OCI-LY7 (cell line): ENCODE measurements at places on chromosomes 1 and 21.

DNA sequence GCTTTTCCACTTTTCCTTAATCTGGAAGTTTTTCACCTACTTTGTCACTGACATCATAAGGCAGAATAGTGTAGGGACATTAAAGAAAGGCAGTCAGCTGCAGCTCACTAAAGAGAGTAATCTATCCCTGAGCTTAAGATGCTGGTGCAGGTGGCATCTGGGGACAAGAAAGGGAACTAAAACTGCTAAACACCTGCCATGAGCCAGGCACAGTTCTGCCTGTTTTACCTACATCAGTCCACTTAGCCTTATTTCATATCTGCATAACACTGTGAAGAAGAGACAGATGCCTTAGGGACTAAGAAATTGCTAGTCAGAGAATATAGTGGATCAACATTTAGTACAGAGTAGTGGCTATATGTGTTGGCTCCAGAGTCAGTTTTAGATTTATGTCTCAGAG is 88.1 kb downstream of the GPATCH2 start:
- peak; percentile 92 for DNase-seq

DNA sequence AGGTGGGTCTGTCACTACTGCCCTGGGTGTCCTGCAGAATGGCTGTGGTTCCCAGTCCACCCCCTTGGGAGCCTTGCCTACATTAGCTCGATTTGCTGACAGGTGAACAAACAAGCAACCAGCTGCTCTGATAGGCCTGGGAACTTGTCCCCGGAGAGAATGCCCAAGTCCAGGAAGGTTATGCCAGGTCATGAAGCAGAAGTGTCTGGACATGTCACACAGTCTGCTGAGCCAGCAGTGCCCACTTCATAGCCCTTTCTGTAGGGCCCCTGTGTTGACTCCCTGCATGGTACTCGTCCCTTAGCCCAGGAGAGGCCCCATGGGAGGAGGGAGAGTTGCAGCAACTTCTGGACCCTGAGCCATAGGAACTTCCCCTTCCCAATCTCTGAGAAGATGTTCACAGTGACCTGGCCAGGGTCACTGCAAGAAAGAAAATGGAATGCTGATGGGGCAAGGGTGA is 31.0 kb downstream of the UCK2 start:
- no peak for DNase-seq

DNA sequence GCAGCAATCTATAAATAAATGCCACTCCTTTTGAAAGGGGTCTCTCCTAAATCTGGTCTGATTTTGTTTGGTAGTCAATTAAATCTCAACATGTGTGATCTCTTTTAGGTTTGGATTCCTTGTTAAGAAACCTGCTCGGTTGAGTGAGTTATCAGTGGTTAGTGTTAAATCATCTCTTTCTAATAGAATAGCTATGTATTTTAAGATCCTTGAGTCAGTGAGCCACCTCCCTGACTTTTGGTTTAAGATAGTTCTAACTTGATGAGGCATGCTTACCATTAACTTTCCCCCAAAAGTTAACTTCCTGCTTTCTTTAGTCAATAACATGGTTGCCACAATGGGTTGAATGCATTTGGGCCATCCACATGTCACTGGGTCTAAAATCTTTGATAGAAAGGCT is 93.1 kb upstream of the OLFM3 start:
- no peak for DNase-seq

DNA sequence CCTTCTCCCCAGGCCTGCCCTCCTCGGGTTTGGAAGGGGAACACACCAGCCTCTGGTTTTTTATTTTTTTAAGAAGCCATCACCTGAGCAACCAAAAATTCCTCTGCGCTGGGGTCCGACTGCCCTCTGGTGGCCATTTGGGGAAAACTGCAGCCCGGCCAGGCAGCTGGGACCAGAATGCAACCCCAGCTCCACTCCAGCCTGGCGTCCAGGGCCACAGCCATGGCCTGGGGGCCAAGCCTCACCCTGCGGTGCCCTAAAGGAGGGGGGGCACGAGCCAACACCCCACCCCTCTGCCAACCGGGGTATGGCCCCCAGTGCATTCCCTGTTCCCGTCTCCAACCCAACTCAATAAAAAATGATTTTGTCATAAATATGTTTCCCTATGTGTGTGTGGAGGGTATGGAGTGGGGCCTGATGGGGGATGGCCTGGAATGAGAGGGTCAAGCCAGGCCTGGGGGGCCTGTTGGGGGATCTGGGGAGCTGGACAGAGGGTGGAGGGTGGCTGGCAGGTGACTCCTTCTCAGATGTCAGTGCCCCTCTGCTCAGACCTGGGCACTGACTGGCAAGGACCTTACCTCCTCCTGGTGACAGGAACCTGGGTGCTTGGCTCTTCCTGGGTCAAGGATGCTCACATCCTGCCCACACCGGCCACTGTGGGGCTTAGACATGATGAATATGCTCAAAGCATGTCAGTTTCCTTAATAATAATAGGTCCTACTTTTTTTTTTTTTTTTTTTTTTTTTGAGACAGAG is 3.2 kb downstream of the GPR3 start:
- peak; percentile 89 for DNase-seq

GRCh38 chr1:232504651-232505050 is 125.3 kb downstream of the SIPA1L2 start:
- DNase-seq = no peak

DNA sequence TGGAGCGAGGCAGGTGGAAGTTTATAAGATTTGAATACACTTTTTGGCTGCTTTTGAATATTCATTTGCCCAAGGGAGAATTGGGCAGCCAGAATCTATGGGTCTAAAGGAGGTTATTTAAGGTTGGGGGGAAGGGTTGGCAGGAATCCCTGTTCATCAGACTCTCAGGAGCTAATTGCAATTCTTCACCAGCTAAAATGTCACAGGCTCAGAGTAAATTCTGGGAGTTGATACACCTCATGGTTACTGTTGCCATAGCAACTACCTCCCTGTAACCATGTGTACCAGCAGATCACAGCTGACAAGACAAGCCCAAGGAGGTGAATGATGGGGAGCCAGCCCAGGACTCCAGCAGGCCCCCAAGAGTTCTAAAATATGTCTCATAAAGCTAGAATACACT is 75.5 kb downstream of the CAMK2N1 start:
- peak; percentile 44 for DNase-seq

GRCh38 chr1:115251856-115252255 is 86.2 kb downstream of the NGF start:
- DNase-seq = no peak

GRCh38 chr1:36115200-36115669 is 9.8 kb downstream of the COL8A2 start:
- DNase-seq = no peak

DNA sequence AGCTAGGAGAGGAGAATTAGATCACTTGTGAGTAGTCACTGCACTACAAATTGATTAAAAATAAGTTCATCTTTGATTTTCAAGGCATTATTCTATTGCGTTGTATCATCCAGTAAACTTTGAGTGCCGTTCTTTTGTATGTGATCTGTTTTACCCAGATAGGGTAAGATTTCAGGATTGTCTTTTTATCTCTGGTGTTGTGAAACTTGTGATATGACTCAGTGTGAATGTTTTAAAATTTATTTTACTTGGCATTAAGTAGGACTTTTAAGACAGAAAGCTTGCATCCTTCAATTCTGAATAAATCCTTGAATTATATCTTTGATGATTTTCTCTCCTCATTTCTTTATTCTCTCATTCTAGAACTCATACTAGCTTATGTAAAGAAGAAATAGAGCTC is 93.3 kb upstream of the ADAMTS5 start:
- DNase-seq = no peak

DNA sequence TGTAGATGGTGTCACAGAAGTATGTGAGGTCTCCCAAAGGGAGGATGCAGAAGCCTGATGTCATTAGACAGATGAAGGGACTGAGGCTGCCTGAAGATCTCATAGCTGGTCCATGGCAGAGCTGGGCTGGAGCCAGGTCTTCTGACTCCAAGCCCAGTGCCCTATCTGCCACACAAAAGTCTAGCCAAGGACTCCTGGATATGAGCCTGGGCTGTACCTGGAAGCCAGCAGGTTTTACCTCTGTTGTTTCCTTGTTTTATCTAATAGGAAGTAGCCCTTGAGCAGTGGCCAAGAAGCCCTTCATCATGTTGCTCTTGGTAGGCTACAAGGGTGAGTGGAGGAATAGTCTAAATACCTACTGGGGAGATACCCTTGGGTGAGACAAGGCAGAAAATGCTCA is 74.4 kb upstream of the SLC44A3 start:
- DNase-seq = no peak

GRCh38 chr1:23613191-23614031 is 54.1 kb upstream of the ID3 start:
- DNase-seq = peak; percentile 96

DNA sequence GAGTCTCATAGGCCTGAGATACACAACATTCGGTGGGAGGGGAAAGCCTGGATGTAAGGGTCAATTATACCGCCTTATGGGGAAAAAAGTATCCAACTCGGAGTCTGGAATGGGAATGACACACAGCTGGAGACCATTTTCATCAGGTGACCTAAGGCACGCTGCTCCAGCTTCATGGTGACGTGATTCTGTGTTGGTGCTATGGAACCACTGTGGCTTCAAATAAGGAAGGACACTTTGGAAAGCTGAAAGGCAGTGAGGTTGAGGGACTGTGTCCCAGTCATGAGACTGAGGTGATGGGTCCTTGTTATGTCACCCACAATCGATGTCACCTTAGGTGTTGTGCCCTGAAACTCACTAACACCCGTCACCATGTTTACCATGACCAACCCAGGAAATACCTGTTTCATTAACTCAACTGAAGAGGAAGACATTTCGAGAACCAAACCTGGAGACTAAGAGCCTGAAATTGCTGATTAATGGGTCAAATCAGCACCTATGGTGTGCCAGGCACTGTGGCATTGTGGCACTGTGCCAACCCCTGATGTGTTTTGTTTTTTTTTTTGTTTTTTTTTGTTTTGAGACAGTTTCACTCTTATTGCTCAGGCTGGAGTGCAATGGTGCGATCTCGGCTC is 54.5 kb downstream of the IRF2BP2 start:
- no peak for DNase-seq

DNA sequence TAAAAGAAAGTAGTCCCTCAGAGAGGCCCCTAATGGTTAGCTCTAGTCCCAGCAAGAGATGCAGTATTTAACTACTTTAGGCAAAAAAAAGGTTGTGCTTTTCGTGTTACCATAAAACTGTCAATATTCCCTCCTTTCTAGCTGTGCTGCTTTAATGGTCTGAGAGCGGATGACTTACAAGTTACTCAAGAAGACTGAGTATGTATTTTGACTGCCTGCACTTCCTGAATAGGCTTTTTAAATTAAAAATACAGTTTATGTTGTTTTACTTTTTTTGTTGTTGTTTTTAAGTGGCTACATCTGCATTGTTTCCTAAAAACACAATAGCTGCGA is 152.2 kb downstream of the NFIA start:
- no peak for DNase-seq

GRCh38 chr1:34842952-34843371 is 16.6 kb downstream of the SMIM12 start:
- DNase-seq = no peak

- DNase-seq = no peak
These were observed 244.7 kb upstream of the FGGY start for GRCh38 chr1:59052166-59052590.

DNA sequence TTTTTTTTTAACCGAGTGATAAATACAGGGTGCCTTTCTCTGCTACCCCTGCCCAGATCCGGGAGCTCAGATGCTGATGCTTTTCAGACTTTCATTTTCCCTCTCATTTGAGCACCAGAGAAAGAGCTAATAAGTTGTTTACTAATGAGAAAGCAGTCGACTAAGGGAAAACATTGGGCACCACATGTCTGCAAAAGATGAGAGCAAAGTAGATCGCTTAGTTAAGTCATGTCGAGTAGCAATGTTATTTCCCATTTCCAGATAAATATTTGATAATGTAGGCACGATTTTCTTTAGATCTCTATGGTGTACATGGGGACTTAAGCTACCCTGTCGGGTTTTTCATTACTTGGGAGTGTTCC is 1.2 kb downstream of the PKN2 start:
- DNase-seq = no peak

GRCh38 chr1:245263529-245264095 is 108.8 kb downstream of the KIF26B start:
- no peak for DNase-seq

GRCh38 chr21:21034036-21034435 is 35.8 kb downstream of the NCAM2 start:
- DNase-seq = no peak

DNA sequence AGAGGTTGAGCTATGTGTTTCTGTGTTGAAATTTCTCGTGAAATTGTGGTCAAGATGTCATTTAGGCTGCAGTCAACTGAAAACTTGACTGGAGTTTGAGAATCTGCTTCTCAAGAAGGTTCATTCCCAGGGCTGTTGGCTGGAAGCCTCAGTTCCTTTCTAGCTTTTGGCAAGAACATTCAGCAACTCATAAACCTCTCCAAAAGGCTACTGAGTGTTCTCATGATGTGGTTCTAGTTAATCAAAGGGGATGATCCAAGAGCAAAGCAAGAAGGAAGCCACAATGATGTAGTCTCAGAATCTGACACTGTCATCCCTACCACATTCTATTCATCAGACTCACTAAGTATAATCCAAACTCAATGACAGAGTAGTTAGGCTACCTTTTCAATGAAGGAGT is 66.6 kb downstream of the SPATA6 start:
- no peak for DNase-seq
